ENCODE measurements at places on chromosomes 1 and 21. TPM values are rescaled to one million over a fixed set of nuclear protein-coding genes. Genes with fewer than 3 reads are reported as not detected.

ACTN2 gene
- total RNA-seq, result 0.17 TPM

TRIM45 gene
- 7.4 TPM for total RNA-seq

SYDE2 gene
- 4.2 TPM for total RNA-seq

PLEKHG5 gene
- total RNA-seq, result 24.3 TPM

NBPF15 gene
- 33.8 TPM for total RNA-seq

NBPF6 gene
- total RNA-seq, result not detected

LCE1B gene
- not detected for total RNA-seq

SYT14 gene
- total RNA-seq, result 32.6 TPM

TACSTD2 gene
- 183 TPM for total RNA-seq

SAMD13 gene
- total RNA-seq, result 1.2 TPM

GPX7 gene
- 33.1 TPM for total RNA-seq

NUP210L gene
- not detected for total RNA-seq

RAB3B gene
- 35.9 TPM for total RNA-seq

THEMIS2 gene
- 23.4 TPM for total RNA-seq
